ENCODE measurements at places on chromosomes 3 and 15.

DNA sequence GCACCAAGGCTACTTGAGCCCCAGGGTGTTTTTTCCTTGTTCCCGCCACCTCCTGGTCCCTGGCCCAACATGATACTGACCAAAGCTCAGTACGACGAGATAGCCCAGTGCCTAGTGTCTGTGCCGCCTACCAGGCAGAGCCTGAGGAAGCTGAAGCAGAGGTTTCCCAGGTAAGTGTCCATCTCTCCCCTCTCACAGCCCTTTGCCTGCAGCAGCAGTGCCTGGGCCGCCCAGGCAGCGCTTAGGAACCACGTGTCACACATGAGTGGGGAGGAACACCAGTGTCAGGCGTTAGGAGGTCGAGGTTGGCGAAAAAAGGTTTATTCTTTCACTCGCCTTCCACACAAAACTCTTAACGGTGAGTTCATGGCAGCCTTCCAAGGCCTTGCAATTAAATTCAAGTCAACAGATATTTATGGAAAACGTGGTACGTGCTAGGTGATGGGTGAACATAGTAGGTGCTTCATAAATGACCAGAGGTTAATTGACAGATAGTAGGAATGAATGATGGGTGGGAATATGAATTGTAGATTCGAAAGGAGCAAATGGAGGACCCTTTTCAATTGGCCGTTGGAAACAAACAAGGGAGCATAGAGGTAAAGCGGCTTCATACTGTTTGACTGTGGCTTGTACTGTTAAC, 486 bp downstream of the CDIN1 start:
- DNase-seq = no peak

DNA sequence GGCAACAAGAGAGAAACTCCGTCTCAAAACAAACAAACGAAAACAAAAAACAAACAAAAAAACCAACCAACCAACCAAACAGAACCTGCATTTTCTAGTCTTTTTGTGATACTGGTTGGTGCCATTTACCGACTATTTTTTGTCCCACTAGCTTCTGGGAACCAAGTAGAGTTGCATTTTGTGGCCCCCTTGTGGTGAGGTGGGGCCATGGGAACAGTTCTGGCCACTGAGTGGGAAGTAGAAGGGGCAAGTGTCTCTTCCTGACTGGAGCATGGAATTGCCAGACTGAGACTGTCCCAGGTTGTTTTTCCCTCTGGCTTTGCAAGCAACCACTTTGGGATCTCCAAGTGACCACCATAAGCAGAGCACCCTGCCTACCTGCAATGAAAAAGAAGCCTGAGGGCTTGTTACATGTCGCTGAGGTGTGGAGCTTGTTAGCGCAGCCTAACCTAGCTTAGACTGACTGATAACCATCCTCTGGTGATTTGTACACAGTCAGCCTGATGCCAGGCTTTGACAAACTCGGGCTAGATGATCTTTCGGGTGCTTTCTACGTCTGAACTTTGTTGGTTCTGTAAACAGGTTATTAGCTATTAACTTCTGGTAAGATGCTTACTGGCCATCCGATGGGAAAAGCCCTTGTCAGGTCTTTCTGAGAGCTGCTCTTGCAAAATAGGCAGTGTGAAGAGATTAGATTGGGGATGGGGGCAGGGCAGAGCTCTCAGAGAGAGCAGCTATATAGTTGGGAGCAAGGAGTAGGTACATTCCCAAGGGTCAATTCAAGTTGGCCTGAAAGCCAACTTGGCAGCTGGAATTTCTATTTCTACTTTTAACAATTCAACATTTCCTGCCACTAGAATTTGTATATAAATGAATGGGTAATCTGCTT, 172.2 kb downstream of the SSR3 start:
- peak; percentile 6 for DNase-seq

DNA sequence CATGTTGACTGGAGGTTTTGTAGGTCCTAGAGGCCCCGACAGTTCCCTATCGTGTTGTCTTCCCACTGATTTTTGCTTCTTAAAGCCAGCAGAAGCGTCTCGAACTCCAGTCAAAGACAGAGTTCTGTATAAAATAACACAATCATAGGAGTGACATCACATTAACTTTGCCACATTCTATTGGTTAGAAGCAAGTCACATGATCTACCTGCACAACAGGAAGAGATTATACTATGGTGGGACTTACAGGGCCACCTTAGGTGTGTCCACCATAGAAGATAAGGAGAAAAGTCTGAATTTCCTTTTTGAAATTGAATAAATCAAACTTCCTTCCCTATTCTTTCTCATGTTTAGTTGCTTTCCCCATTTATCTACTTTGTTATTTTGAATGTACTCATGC, 365.5 kb downstream of the GRM7 start:
- DNase-seq = no peak

- DNase-seq = no peak
Observed at GRCh38 chr3:10244009-10244408, 4.2 kb upstream of the TATDN2 start.

DNA sequence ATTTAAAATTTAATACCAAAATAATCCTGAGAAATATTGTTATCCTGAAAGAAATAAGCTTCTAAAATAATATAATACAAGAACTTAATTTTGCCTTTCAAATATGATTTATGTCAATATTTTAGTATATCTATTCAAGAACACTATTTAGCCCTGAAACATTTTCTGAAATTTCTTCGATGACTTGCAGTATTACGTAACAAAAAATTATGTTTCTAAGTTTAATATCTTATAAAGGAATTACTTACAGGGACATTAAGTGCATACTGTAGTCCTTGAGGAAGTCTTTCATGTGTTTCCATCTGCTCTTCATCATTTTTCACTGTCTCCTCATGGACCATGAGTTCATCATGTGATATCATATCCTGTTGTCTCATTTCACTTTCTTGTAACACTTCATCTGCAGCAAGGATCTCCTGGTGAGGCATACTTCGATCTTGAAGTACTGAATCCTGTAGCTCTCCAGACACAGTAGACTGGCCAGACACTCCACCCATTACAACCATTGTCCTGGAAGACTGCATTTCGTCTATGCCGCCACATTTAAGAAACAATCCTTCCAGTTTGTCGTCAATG, 62.0 kb downstream of the ZNF148 start:
- no peak for DNase-seq

- no peak for DNase-seq
Observed at GRCh38 chr3:74614107-74614967, at the start of gene CNTN3. TSS of gene CNTN3 (minus strand) at chr3:74614659. CDS start at chr3:74521112, 93,547 bp downstream.

DNA sequence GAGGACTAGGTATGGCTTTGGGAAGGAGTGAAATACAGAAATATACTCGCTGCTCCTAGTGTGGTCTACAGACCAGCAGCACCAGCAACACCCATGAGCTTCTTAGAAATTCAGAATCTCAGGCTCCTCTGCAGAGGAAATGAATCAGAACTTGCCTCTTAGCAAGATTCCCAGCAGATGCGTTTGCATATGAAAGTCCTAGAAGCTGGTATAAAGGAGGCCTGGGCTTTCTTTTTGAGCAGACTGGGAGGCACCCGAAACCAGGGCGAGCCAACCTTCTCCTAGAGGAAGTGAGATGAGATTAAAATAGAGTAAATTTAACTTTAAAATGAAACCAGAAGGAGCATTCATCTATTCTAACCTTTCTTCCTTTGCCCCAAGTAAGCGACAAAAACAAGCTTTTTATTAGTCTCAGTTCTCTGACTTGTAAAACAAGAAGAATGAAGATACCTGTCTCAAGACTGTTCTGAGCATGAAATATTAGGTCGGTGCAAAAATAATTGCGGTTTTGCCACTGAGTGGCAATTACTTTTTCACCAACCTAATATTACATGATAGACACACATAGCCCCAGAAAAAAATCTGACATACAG, 140.0 kb downstream of the PDZRN3 start:
- DNase-seq = no peak

- no peak for DNase-seq
Observed at GRCh38 chr15:98714922-98715321, 66.6 kb downstream of the IGF1R start.

DNA sequence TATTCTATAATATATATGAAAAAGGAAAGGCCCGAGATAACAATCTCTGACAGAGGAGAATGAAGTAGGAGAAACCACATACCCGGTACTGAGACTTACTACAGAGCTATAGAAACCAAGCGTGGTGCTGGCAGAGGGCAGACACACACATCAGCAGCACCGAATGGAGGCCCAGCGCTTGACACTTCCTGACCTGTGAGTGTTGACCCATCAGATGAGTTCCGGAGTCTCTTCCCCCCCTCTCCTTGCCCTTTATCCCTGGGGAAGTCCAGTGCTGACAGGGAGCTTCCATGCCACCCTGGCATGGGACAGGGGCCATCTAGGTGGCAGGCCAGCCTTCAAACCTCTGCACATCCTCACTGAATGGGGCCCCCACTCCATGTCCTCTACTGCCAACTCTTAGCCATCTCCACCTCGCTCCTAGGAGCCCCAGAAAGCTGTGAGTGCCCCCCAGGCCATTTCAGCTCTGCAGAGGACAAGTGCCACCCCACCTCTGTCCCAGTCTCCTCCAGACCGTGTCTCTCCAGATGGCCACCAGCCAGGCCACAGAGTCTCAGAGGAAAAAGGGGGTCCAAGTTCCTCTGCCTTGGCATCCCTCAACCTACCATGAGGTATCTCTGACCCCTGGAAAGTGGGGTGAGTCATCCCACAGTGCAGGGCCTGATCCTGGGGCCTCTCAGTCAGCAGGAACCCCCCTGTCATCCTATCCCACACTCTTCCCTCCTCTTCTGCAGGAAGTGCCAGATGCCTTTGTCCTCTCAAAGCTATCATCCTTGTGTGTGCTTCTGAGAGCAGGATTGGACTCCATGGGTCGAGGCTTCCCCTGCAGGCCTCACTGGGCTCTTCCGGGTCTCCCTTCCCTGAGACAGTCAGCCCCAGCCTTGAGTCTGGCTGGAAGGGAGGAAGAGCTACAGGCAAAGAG, 116.5 kb upstream of the ALDH1A3 start:
- no peak for DNase-seq

GRCh38 chr15:37880009-37880834, 54.2 kb upstream of the TMCO5A start:
- DNase-seq = peak; percentile 16

DNA sequence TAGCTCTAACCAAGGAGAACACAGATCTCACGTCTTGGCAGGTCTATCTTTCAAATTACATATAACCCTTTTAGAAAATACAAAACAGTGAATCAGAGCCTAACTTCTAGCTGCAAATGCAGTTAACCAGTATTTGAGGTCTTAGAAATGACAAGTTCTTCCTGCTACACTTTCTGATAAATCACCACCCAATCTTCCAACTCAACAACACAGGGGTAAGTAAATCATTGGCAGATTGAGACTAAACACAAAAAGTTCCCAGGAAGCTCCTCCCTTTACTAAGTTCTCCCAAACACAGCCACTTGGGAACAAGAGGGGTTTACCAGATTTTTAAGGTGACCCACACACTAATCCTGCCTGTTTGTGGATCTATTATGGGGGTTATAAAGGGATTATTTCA, at the start of gene A4GNT:
A4GNT (minus strand) TSS at position 152 of the 400 bp plus-strand sequence. CDS start 1,134 bp downstream, outside the sequence.
- DNase-seq = no peak

GRCh38 chr3:51684971-51685751, 14.1 kb downstream of the TEX264 start:
- DNase-seq = no peak

GRCh38 chr3:111369958-111370357, 172.0 kb upstream of the CD96 start:
- DNase-seq = no peak

DNA sequence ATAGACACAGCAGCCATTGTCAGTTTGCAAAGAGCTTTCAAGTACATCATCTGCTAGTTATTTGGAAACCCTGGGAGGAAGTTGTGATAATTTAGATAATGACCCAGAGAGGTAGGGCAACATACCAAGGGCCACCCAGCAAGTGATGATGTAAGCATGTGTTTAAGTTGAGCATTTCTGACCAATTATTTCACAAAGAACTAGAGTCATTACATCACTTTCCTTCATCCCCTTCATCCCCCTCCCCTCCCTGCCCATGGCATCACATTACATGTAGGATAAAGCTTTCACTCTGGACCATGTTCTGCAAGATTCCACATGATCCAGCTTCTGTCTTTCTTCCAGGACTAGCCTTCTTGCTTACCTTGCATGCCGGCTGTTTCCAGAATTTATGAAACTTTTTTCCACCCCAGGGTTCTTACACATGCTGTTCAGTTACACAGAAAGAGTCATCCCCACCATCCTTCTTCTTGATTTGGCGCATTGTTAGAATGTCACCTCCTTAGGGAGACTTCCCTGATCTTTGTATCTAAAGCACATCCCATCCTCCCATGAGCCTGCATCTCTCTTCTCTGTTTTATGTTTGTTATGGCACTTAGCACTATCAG, 71.3 kb downstream of the PTPRG start:
- no peak for DNase-seq

DNA sequence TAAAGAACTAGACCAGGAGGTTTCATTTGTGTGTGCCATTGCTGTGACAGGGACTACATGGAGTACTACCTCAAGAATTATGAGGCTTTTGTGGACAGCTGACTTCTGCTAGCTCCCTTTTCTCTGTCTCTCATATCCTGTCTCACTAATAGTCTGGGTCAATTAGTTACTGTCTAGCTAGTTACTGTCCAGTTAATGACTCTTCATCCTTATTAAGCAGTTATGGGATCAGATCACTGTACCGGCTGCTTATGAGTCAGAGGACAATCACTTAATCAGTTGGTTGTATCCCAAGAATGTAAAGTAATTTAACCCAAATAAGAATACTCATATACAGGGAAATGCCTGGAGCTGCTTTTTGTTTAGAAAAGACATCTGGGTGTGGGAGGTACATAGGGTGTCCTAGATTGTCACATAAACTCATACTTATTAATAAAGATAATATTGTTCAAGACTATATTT, 158.0 kb downstream of the CDIN1 start:
- DNase-seq = no peak

DNA sequence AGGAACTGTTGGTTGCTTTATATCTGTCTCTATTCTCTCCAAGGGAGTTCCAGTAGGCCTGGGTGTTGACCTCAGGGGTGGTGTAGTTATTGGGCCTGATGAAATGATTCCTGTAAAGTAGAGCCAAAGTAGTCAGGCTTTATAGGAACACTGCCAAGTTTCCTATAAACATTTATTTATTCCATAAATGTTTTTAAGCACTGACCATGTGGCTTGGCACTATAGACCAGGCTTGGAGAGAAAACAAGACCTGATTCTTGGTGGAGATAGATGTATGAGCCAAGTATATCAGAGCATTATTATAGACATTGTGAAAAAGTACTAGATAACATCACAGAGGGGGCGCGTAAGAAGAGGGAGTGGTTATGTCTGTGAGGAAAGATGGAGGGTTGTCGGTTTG, 65.9 kb downstream of the TFG start:
- DNase-seq = no peak

All from NCI-H526 treated with DMSO at 0.1 percent for 48 hours (cell line).